ENCODE measurements at places on chromosomes 11 and 22.
A peak's percentile ranks its signal among the peaks of the same experiment; 100 is the strongest.

GRCh38 chr22:44638971-44639760, 62.8 kb upstream of the PRR5 start:
- DNase-seq = no peak

- no peak for DNase-seq
These were observed 13.1 kb upstream of the ABCC8 start for GRCh38 chr11:17489751-17490150.

DNA sequence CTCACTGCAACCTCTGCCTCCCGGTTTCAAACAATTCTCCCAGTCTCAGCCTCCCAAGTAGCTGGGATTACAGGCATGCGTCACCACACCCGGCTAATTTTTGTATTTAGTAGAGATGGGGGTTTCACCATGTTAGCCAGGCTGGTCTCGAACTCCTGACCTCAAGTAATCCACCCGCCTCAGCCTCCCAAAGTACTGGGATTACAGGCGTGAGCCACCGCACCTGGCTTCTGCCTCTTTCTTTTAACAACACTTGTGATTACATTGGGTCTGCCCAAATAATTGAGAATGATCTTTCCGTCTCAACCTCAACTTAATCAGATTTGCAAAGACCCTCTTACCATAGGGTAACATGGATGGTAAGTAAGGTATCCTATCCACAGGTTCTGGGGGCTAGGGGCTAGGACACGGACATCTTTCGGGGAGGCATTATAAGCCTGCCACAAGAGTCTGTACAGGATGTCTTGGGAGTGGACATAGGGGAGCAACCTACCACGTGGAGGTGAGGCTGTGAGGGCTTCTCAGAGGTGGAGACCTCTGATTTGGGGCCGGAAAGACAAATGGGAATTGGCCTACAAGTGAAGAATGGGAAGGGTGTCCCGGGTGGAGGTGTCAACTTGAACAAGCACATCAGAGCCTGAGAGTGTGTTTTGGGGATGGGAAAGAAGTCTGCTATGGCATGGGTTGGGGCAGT, 2.7 kb upstream of the CBX6 start:
- DNase-seq = no peak

DNA sequence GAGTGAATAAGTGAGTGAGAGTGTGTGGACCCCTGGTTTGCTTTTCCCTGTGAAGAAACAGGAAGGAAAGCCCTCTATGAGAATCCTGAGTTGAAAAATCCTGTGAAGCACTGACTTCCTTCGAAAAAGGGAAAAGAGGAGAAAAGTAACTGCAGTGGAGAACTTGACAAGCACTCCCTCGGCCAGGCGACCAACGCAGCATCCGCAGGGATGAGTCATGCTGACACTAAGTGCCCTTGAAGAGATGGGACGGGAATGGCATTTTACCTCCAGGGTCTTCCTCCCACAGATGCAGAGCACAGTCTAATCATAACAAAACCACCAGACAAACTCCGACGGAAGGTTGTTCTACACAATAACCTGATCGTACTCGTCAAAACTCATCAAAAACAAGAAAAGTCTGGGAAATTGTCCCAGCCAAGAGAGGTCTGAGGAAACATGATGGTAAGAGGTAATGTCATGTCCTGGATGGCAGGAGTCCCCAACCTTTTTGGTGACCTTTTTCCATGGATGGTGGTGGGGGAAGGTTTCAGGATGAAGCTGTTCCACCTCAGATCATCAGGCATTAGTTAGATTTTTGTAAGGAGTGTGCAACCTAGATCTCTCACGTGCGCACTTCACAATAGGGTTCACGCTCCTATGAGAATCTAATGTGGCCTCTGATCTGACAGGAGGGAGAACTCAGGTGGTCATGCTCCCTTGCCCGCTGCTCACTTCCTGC, 132.2 kb upstream of the B3GAT1 start:
- DNase-seq = peak; percentile 11

- DNase-seq = no peak
These were observed 147.5 kb downstream of the ST3GAL4 start for GRCh38 chr11:126502982-126503381.

GRCh38 chr22:18929459-18929858, 6.6 kb downstream of the PRODH start:
- DNase-seq = no peak

DNA sequence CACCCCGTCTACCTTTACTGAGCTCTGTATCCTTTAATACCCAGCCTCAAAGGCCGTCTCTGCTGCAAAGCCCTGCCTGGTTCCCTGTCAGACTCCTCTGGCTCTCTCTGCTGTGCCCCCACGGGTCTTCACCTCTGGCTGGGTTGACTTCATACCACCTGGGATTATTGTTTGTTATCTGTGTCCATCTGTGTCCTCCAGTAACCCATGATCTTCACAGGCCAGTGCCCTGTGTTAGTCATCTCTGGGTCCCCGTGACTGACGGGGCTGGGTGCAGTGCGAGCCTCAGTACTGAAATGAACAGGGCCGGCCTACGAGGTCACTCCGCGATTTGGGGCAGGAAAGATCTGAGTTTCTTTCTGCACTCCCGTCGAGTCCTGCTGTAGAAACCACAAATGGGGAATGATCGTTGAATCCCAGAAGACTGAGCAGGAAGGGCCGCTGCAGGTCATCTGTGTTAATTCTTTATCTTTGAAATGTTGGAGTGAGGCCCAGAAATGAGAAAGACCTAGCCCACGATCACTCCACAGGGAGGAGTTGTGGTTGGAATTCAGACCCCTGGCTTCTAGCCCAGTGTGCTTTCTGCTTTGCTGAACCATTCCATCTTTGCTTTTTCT, 12.3 kb upstream of the TUB start:
- peak; percentile 35 for DNase-seq

GRCh38 chr11:78641541-78641940, 66.9 kb upstream of the NARS2 start:
- DNase-seq = no peak

DNA sequence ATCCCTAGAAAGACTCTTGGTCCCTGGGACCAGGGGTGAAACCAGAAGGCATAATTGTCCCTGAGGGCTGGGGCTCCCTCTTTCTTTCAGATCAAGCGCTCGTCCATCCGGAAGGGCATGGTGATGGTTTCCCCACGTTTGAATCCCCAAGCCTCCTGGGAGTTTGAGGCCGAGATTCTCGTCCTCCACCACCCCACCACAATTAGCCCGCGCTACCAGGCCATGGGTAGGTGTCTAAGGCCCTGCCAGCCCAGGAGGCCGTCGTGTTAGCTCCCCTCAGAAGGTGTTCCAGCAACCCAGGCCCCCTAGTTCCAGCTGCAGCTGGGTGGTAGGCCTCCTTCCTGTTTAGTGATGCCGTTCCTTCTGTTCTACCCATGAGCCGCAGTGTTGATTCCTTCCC, 21.4 kb downstream of the GTPBP1 start:
- no peak for DNase-seq

- no peak for DNase-seq
These were observed 70.8 kb downstream of the NTM start for GRCh38 chr11:131441051-131441810.

DNA sequence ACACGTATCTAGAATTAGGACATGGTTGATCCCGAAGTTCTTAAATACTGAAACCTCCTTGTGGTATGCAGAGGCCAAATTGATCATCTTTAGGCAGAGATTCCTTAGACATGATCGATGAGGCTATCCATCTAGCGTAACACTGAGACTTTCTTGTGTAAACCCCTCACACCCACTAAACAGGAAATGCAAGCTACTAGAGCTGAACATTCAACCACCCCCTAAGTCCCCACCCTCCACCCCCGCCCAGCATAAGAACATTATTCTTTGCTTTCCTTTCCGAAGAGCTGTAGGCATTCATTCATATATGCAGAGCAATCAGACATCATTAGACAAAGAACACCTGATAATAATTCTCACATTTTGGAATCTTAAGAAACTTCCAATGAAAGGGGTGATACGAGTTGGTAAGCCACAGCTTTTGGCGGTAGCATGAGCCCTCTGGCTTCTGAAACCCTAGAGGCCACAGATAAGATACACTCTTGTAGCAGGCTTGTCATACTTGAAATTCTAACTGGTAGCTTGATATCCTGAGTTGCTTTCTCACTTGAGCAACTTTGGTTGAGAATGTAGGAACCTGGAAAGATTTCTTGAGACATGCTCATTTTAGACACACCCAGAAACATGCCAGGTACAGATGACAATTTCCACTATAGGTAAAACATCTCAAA, 42.2 kb downstream of the FLI1 start:
- DNase-seq = no peak

GRCh38 chr11:5690216-5690615, 626 bp downstream of the TRIM22 start:
- no peak for DNase-seq

- DNase-seq = no peak
These were observed 22.8 kb downstream of the PICALM start for GRCh38 chr11:86046116-86046515.

- no peak for DNase-seq
These were observed 68.5 kb upstream of the PPARA start for GRCh38 chr22:46081831-46082210.

DNA sequence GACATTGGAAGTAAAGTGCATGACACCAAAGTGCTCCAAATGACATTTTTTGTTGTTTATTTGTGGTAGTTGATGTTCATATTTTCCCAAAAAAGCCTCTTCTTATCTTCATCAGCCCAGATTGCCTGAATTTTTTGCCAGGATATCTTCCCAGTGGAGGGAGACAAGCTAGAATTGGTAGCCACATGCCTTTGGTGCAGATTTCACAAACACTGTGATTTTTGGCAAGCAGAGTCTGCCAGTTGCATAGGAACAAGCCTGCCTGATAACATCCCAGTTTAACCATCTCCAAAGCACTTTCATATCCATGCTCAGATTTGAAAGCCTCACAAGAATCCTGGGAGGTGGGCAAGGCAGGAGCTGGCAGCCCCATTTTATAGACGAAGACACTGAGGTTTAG, 102.3 kb upstream of the SYT13 start:
- no peak for DNase-seq

DNA sequence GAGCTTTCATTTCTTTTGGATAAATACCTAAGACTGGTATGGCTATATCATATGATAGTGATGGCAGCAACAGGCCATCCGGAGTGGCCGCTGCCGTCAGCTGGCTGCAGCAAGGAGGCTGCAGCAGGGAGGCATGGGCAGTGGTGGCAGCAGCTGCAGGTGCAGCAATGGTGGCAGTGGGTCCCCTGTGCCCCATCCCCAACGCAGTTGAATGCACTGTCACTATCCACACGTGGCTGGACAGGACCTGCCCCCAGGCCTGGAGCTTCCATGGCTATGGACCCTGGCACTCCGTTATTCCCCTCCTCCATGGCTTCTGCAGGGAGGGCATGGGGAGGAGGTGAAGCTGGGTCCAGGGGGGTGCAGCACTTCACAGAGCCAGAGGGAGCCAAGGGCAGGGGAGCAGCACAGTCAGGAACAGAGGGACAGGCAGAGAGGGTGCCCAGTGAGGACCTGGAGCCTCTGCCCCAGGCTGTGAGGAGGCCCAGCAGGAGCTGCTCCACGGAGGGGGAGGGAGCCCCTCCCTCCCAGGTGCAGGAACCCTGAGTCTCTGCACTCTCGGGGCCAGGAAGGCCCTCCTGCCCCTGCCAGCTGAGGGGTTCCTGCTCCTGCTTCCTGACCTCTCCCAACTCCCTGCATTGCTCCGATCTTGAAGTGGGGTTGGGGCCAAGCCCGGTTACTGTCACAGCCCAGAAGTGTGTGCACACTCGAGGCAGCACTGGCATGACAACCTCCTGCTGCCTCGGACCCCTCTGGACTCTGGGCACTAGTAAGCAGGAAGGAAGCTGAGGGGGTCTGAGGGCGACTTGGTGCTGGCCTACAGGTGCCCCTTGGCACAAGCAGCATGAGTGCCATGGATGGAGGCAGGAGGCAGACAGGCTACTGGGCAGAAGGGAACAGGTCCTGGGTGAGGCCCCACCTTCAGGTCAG, 466.3 kb downstream of the GUCY1A2 start:
- no peak for DNase-seq

DNA sequence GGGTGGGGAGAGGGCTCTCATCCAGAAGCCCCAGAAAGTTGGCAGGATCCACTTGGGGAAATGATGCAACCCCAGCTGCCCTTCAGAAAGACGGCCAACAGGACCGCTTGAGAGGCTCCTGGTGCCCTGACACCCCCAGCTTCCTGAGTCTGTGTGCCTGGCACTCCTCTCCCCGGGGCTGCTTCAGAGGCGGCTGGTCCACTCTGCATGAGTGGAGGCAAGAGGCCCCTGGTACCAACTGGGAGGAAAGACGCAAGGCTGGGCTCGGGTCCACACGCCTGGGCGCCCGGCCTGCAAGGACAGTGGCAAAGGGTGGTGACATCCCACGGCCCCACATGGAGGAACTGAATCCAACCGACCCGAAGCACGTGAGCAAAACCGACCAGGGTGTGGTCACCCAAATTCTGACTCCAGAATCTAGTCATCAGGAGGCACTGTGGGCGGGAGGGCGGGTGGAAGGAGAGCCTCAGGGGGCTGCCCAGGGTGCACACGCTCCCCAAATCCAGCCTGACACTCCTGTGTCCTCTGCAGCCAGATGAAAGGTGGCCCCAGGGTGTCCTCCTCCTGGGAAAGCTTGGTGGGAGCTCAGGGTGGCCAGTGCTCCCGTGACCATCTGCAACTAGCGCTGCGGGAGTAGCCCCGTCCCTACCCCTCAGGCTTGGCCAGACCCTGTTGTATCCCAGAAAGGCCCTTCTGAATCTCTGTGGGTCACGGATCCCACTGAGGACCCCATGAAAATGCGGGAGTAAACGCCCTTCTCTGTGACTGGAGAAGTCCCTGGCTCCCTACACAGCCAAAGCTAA, 3.7 kb downstream of the RNH1 start:
- DNase-seq = no peak

- DNase-seq = no peak
These were observed 33.9 kb upstream of the RIC3 start for GRCh38 chr11:8202516-8203413.

- DNase-seq = no peak
These were observed 278 bp downstream of the ROM1 start for GRCh38 chr11:62613291-62613778.

DNA sequence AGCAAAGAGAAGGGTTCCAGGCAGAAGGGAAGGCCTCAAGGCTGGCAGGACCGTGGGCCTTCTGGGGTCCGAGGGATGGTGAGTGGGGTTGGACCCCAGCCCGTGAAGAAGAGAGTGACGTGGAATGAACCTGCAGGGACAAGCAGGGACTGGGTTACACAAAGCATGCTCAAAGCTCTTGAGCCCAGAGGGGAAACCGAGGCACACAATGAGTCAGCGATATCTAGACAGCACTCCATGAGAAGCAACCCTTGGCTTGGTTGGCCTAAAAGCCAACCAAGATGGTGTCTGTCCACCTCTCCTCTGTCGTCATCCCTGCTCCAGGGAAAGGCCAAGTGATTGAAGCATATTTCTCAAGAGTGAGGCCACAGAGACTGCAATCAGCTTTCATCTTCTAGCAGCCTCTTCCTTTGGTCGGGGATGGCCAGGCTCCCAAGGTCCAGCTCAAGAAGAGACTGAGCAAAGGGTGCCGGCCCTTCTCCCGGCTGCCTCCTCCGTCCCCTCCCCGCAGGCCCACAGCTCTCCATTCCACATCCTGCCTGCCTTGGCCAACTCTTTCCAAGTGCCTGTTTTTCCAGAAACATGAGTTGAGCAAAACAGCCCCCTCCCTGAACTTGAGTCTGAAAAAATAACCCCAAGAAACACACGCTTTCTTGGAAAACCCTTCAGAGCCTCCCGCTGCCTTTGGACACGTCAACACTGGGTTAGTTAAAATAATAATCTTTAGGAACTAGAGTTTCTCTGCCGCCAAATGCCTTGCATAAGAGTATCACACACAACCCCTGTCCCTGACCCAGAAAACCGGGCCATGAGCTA, 556.6 kb downstream of the MIAT start:
- DNase-seq = no peak
